Activated CD4-positive, alpha-beta T cell treated with anti-CD3 and anti-CD28 coated beads, Interleukin-2, amount 10 ng/mL, durations not matched to agents 7 days and 5 days (primary cell): ENCODE measurements at places on chromosomes 2 and 18.
A peak's percentile ranks its signal among the peaks of the same experiment; 100 is the strongest.

- peak overlapping the region; percentile 76 for H3K27ac ChIP-seq
- peaks cover 82% of the 10 kb centered on the region for H3K36me3 ChIP-seq
- peak overlapping the region; percentile 10 for H3K4me3 ChIP-seq
- peaks cover 56% of the 10 kb centered on the region for H3K4me1 ChIP-seq
- H3K27me3 ChIP-seq = no peaks in the 10 kb centered on the region
- DNase-seq = no peak
Measured at GRCh38 chr2:106147159-106147558, 46.9 kb downstream of the UXS1 start.

GRCh38 chr2:95018861-95019550 lies 6.5 kb upstream of the MAL start:
- no peak for DNase-seq
- peaks cover 38% of the 10 kb centered on the region for H3K4me1 ChIP-seq
- no peaks in the 10 kb centered on the region for H3K36me3 ChIP-seq
- H3K4me3 ChIP-seq = no peak overlapping the region
- no peak overlapping the region for H3K27ac ChIP-seq

DNA sequence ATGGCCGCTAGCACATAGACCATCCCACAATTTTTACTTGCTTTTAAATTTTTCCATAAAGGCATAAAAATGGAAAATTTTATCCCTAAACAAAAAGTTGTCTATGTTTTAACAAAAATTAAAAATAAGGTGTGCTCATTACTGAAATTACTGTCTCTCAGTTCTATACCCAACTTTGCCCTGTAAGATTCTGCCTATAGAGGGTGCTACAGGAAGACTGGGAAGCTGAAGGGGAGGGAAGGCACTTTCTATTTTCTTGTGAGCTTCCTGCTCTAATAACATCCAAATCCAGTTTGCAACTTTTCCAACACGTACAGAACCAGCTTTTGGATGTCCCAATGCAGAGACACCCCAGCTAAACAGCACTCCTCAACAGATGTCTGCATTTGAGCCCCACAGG lies 666.9 kb downstream of the PLCL1 start:
- peaks cover 3% of the 10 kb centered on the region for H3K27me3 ChIP-seq
- no peaks in the 10 kb centered on the region for H3K36me3 ChIP-seq
- H3K27ac ChIP-seq = no peak overlapping the region
- DNase-seq = no peak

- DNase-seq = no peak
- peaks cover 1% of the 10 kb centered on the region for H3K4me1 ChIP-seq
- H3K27ac ChIP-seq = no peak overlapping the region
- peaks cover 11% of the 10 kb centered on the region for H3K36me3 ChIP-seq
- H3K27me3 ChIP-seq = peaks cover 7% of the 10 kb centered on the region
- H3K4me3 ChIP-seq = no peak overlapping the region
Measured at GRCh38 chr2:174350018-174350417, 15.3 kb downstream of the SP9 start.

DNA sequence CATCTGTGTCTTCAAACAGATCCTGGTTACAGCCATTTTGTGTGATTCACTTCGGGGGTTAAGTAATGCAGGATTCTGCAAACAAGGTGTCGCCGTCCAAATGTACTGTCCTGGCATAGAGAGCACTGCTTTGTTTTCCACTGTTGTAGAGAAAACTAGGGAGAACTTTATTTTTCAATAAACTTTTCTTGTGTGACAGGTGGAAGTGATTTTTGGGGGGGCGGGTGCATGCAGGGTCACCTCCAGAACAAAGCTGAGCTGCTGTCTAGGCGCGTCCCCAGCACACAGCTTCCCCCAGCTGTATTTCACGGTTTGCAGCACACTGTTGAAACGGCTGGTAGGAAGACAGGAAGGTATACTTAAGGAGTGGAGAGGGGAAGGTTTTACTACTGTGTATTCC lies 200.6 kb downstream of the MGAT5 start:
- H3K36me3 ChIP-seq = no peaks in the 10 kb centered on the region
- DNase-seq = no peak
- H3K27me3 ChIP-seq = no peaks in the 10 kb centered on the region
- no peak overlapping the region for H3K27ac ChIP-seq
- no peak overlapping the region for H3K4me3 ChIP-seq
